ENCODE measurements at places on chromosomes 5 and 9. TPM values are rescaled to one million over a fixed set of nuclear protein-coding genes. Genes with fewer than 3 reads are reported as not detected.

Gene UBE2R2
- 15.3 TPM for total RNA-seq

Gene CD14
- 1.1 TPM for total RNA-seq

Gene PAIP2
- total RNA-seq = 66.0 TPM

Gene ANKRD33B
- 1.4 TPM for total RNA-seq

Gene CDKN2B
- 1.4 TPM for total RNA-seq

Gene BICD2
- total RNA-seq = 29.2 TPM

Gene GABRP
- total RNA-seq = 0.20 TPM
